ENCODE measurements at places on chromosomes 2 and 18. TPM values are rescaled to one million over a fixed set of nuclear protein-coding genes. Genes with fewer than 3 reads are reported as not detected.
A peak's percentile ranks its signal among the peaks of the same experiment; 100 is the strongest.

DNA sequence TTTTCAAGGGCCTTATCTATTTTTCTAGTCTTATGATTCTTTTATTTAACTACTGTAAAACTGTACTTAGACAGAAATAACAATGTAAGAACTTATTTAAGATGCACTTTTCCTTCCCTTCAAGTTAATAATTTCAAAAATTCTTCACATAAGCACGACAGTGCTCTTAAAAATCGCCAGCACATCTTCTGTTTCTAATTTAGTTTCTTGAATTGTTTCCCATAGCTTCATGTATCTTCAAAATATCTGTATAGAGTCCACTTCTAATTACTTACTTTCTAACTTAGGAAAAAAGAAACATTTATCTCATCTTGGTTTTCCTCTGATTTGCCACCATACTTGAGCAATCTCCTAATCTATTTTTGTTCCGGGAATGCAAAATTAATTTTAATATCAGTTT, 196.1 kb downstream of the BABAM2 start:
- no peak for DNase-seq

GRCh38 chr2:215754546-215754945, 258.8 kb downstream of the MREG start:
- DNase-seq, result no peak

Gene PLGLB1
- total RNA-seq, result not detected

DNA sequence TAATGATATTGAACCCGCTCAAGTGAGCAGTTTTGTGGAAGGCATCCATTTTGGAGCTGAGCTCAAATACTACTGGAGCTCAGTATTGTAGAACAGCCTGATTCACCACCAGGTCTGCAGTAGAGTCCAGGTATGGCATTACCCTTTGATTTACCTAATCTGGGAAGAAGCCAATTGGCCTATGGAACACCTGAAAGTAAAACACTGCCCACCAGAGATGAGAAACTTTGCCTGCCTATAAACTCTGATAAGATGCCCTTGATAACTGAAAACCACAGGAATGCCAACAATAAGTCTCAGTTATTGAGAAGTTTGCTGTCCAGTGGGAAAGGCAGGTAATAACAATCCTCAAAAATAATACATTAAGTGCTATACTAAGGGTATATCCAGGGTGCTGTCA, 25.5 kb upstream of the TDRD15 start:
- DNase-seq, result no peak

DNA sequence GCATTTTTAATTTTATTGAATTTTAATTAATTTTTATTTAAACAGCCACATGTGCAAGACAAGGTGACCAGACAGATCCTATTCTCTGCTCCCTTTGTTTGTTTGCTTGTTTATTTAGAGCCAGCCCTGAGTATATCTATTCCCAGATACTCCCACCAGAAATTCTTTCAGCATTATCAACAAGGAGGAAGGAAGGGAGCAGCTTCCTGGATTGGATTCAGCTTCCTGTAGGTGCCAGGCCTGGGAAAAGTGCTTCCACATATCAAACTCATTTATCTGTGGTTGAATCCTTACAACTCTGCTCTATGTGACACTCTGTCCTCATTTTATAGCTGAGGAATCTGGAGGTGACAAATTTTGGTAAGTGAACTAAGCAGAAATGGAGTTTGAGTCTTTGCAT, 60.5 kb upstream of the KLF7 start:
- no peak for DNase-seq

Gene IGFBP2
- 175 TPM for total RNA-seq

Gene EFHD1
- 0.47 TPM for total RNA-seq

DNA sequence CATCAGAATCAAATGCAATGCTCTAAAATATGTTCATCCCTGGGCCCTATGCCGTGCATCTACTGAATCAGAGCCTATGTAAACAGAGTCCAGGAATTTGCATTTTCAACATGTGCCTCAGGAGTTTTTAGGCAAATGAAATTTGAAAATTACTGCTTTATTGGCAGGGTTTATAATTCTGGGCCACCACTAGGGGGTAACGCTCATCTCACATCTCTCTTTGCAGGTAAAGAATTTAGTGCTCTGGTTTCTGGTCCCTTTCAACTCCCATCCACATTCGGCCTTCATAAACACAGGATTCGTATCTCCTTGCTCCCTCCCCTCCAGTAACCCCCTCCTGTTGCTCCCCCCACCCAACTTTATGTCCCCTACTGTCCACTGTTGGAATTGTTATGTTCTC, 49.3 kb downstream of the LYPD6B start:
- DNase-seq, result peak; percentile 13

DNA sequence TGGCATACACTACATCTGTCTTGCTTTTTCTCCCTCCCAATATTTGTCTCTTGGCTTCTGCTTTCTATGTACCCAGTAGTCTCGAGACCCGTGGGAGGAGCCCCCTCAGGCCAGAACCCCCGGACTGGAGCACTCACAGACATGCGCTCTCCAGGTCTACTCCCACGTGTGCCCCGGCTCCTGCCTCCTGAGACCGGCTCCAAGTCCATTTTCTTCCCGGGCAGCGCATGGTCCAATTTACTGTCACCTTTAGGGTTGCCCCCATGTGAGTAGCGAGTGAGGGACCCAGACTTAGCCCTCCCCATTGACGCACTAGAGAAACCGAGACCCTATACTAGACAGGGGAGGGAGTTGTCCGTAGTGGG, 11.8 kb upstream of the TEX51 start:
- DNase-seq, result no peak

DNA sequence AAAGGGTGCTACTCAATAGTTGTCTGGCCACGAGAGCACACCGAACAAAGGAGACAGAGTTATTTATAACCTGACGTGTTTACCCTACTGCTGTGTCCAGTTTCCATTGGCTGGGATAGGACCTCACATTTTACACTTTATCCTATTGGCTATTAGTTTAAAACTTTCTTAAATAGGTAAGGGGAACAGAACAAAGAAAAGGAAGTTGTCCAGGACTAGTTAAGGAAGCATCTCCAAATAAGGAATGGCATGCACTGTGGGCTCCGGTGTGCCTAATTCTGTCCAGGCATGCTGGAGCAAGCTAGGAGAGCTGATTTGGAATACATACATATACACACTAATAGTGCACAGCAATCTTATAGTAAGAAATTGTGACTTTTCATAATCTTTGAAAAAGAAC, 72.2 kb downstream of the CAB39 start:
- DNase-seq, result no peak

DNA sequence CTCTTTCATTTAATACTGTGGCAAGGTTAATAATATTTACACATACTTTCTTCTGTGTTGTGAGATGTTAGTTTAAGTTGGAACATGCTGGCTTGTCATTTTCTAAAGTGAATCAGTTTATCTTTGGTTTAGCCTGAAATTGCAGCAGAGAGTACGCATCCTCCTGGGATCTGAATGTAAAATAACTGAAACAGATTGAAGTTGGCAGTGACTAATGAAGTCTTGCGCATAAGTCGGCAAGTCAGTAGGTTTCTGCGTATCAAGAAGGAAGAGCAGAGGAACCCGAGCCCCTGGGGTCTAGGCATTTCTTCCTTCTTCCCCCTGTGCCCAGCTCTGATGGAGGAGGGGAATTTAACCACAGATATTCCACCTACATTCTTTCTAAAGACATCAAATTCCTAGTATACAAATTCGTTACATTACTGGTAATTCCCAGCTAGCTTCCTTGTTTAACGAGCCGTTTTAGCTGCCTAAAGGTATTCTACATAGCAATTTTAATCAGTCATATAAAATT, 392.1 kb upstream of the RAB12 start:
- DNase-seq, result no peak

Gene SCG2
- 0.56 TPM for total RNA-seq

DNA sequence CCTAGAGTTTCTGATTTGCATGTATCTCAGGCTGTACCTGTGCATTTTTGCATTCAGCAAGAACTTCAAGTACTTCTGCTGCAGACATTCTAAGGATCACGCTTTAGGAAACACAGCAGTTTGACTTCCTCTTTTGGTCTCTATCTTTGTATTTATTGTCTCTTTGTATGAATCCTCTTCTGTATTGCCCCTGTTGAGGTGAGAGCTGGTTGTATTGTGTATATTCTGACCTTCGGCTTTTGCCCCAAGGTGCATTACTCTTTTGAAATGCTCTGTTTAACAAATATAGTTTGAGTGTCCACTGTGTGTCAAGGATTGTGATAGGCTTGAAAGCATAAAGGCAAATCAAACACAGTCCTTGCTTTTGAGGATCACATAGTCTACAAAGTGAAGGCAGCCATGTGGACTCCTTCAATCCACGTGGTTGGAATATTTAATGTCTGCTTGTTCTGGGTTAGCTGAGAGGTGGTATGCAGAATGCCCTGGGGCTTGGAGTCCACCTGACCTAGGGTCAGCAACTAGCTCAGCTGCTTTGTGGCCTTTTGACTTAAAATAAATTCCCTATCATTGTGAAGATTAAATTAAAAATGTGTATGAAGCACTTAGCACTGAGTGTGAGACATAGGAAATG, 108.1 kb downstream of the LYPD6 start:
- DNase-seq, result no peak

Gene ARHGAP25
- total RNA-seq, result 0.51 TPM

GRCh38 chr2:215994911-215995310, 18.4 kb downstream of the MREG start:
- DNase-seq, result no peak

Gene SNTG2
- not detected for total RNA-seq

Gene PFN4
- 0.64 TPM for total RNA-seq

Gene SLC9A4
- 0.12 TPM for total RNA-seq

- no peak for DNase-seq
Measured at GRCh38 chr2:204258890-204259289, 286.4 kb upstream of the PARD3B start.

Gene PID1
- 0.24 TPM for total RNA-seq

DNA sequence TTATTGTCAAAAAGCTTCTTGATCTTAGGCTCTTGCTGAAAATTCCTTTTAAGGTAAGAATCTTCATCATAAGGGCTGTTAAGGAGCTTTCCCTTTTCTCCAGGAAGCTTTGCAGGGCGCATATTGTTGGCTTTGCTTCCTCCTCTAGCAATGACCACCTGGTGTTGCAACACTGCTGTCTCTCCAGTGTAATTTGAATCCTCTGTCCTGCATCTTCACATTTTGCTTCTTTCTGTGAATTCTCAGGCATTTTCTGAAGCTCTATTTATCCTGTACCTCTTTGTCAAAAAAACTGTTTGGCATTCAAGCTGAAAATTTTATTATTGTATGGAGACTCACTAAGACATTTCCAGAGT, 533.1 kb upstream of the CHAC2 start:
- DNase-seq, result no peak

- peak; percentile 30 for DNase-seq
Measured at GRCh38 chr2:171244970-171245782, 84.5 kb upstream of the TLK1 start.

DNA sequence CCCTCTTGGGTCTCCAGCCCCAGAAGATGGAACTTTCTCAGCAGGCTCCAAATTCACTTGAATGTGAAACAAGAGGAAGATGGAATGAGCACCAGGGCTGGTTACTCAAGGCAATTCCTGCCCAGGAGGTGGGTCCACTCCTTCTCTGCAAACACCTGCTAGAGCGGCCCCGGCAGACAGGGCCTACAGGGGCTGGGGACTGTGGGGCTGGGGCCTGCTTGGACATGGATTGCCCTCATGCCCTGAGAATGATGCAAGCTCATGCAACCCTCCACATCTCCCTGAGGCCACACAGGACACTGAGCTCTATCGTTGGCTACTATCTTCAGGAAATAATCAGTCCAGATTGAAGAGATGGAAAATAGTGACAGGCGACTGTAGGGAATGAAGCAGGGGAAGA, 39.1 kb downstream of the TFCP2L1 start:
- no peak for DNase-seq

Gene KCNE4
- total RNA-seq, result not detected

Gene RUFY4
- 0.21 TPM for total RNA-seq

Gene CHRND
- not detected for total RNA-seq

Gene SPIRE1
- total RNA-seq, result 98.6 TPM

Gene RGPD3
- not detected for total RNA-seq

Gene CYP27A1
- total RNA-seq, result 12.2 TPM

DNA sequence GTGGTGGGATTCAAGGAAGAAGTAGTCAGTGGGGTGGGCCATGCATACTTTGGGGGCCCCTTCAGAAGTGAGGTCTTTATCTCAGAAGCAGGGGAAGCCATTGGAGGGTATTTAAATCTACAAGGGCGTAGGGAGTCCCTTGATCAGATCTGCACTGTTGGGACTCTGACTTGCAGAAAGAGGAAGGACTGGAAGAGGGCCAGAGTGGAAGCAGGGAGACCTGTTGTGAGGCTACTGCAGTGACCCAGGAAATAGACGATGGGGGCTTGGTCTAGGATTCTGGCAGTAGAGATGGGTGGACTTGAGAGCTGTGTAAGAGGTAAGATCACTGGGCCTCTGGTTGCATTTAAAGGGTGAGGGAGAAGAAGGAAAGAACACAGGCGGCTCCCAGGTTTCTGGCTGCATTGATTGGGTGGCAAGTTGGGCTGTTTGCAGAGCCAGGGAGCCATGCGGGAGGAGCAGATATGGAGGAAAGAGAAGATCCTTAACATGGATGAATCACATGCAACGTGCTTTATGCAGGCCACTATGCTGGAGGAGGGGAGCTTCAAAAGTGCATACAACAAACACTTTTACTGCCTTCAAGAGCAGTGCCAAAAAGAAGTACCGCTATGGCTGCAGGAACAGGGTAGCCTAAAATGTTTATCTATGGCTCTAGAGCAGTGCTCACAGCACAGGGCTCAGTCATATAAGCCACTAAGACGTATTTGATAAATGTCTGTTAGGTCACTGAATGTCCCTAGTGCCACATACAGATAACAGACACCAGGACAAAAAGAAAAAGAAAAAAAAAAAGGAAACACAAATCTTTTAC, 2.3 kb downstream of the SFXN5 start:
- DNase-seq, result no peak

Gene BOLL
- total RNA-seq, result not detected

DNA sequence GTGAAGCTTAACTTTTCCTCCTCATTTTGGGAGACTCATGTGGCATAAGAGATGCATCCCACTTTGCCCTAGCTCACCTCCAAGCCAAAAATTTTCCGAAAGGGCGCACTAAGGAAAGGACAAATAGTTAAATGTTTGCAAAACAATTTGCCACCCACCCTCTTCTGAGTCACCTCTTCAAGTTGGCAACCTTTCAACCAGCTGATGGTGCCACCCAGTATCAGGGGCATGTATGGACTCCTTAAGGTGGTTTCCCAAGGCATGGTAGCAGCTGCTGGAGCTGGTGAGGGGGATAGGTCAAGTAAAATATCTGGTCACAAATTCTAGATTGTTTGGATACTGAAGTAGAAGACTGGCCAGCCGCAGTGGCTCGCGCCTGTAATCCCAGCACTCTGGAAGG, 17.2 kb upstream of the ITGAV start:
- DNase-seq, result peak; percentile 58

DNA sequence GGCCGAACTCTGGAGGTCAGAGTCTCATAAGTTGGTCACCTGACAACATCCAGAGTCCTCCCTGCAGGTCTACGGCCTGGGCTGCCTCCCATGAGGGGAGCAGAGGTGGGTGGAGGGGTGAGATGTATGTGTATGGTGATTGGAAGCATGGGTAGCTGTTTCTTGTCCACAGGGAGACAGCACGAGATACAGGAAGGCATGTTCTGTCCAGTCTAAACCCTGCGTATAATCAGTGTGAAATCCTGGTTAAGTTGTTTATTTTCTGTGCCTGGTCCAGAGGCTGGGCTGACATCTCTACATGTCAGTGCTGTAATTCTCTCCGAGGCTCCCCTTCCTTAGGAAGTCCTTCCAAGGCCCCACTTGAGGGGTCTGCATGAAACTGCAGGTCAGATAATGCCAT, 8.9 kb downstream of the TOGARAM2 start:
- no peak for DNase-seq

Gene IGFBP5
- total RNA-seq, result 14.8 TPM

GRCh38 chr2:237315170-237315828, 98.7 kb downstream of the COL6A3 start:
- DNase-seq, result peak; percentile 58

Gene GCKR
- 26.8 TPM for total RNA-seq

GRCh38 chr2:186892821-186893220, 43.9 kb upstream of the ZSWIM2 start:
- DNase-seq, result no peak

All from Calu3 (cell line).